NCI-H1105 treated with DMSO at 0.1 percent for 48 hours (cell line): ENCODE measurements at places on chromosomes 3 and 15.
A peak's percentile ranks its signal among the peaks of the same experiment; 100 is the strongest.

- no peak for DNase-seq
Measured at GRCh38 chr3:28294667-28295413, 53.4 kb downstream of the CMC1 start.

DNA sequence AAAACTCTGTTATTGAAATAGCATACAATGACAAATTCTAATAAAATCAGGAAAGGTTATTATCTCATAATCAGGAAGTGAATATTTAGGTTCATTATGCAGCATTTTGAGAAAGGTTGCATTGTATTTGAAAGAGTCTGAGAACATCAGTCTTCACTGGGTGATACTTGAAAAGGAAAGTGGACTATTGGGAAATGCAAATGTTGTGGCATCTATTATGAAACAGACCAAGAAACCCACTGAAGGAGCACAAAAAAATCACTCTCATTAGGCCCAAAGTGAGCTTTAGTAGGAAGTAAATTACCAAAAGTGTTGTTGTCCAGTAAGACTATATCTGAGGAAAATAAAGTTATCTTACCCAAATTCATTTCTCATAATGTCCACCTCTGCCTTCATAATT lies 90.8 kb downstream of the ZPLD1 start:
- no peak for DNase-seq

- DNase-seq, result peak; percentile 47
Measured at GRCh38 chr15:70867911-70868467, 14.0 kb upstream of the LARP6 start.

DNA sequence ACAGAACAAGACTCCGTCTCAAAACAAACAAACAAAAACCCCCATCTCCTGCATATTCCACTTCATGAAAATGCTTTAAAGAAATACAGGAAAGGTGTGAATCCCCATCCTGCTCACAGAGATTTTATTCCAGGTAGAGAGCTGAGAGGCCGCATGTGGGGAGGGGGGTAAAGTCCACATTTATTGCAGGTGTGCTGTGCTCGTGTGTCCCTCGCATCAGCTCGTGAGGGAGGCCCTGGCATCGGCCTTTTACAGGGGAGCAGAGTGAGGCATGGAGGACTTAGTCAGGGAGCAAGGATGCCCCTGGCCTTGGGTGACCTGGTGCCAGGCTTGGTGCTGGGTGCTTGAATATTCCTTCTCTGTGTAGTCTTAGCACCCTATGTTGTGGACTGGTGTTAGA lies 413.5 kb upstream of the C2CD4B start:
- no peak for DNase-seq

GRCh38 chr3:30353711-30354467 lies 252.5 kb upstream of the TGFBR2 start:
- DNase-seq, result no peak

DNA sequence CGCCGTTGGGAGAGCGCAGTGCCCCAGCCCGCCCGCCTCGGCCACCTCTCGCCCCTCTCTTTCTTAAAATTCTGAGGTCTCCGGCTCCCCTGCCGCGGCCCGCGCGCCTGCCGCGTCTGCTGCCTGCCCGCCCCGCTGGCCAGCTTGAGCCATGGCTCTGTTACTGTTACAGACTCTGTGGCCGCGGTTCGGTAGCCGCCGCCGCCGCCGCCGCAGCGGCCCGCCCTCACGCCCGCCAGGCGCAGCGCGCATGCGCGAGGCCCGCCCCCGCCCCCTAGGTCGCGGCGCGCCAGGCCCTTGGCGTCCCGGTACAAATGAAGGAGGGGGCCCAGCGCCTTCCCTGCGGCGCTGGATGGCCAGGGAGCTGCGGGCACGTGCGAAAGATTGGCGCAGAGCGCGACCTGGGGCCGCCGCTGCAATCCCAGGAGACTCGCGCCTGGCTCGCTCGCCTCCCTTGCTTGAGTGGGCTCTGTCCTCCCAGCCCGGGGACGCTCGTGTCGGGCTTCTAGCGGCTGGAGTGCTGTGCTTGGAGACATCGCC lies at the start of gene ONECUT1:
TSS of gene ONECUT1 (minus strand) at position 168 of the 540 bp plus-strand sequence. CDS start 452 bp downstream, outside the sequence.
- DNase-seq, result peak; percentile 52

- no peak for DNase-seq
Measured at GRCh38 chr15:43441316-43441715, 51.6 kb downstream of the TP53BP1 start.

DNA sequence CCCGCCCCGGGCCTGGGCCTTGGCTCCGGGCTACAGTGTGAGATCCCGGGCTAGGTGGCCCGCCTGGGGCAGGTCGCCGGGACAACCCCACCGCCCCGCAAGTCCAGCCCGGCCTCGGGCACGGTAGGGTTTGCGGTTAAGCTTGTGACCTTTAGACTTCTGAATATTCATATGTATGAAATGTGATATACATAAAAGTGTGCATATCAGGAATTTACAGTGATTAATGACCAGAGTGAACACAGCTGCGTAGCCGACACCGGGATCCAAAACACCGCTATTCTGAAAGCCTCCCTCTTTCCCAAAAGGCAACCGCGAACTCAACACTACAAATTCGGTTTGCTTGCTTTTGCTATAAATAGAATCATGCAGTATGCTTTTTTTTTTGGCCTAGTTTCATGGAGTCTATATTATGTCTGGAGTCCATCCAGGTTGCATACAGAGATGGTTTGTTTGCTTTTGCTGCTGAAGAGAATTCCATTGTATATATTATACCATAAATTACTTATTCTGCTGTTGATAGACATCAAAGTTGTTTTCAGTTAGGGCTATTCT lies 636 bp upstream of the SNRPA1 start:
- peak; percentile 30 for DNase-seq

DNA sequence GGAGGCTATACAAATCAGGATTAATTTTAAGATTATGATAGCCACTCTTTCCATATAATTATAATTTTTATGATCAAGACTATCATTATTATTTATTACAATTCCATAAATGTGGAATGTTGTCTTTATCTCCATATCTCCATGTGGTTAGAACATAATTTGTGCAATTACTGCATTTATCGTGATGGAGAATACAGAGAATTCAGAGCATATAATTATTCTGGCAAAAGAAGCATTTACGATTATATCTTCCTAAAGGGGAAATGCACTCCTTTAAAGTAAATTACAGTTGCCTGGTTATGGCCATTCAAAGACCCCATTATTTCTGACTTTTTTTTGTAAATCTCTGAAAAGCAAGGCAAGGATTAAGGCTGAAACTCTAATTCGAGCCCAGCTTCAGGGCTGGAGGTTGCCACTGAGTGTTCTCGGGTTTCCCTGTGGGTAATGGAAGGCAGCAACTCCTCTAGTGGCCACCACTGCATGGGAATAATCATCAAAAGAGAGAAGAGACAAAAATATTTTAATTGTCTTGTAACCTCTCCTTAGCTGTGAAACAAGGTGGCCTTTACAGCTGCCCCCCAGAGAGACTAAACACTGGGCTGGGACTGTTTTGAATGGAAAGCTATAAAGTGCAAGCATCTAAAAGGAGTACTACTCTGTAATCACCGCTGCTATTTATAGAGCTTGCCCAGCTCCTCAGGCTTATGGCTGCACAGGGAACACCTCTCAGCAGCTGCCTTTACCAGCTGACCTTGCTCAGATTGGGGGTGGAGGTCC lies 59.8 kb upstream of the PRTG start:
- DNase-seq, result peak; percentile 44

GRCh38 chr3:12186046-12186445 lies 27.3 kb upstream of the TIMP4 start:
- no peak for DNase-seq

DNA sequence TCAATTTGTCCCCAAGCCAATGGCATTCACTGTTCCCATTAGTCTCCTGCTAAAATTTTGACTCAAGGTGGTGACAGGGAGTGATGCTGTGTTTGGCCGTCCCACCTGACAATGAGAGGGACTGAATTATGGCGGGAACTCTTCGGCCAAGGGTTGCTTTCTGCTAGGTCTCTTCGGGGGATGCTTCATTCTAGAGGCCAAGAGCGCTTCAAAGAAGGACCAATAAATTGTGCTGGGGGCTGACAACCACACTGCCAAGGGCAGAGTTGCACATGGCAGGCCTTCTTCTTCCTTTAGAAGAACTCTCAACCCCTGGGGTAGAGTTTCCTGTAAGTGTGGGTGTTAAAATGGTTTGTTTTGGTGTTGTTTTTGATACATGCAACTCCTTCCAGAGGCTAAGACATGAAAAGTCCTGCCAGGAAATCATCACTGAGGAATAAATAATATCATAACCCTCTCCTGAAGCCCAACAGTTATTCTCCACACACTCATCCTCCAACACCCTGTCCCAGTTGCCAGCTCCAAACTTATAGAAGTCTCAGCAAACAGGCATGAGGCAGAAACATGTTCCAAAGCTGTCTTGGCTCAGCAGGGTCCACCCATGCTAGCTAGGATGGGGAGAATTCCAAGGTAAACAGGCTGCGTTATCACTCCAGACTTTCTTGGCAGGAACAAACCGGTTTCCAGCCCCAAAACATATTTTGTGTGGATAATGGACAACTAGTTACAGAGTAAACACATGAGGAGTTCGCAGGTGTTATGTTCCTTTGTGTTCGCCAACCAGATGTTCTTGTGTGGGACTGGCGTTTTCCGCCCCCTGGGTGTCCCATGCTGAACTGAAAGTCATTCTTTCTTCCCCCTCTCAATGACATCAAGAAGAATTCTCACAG lies 396.7 kb upstream of the RGMA start:
- DNase-seq, result peak; percentile 22

DNA sequence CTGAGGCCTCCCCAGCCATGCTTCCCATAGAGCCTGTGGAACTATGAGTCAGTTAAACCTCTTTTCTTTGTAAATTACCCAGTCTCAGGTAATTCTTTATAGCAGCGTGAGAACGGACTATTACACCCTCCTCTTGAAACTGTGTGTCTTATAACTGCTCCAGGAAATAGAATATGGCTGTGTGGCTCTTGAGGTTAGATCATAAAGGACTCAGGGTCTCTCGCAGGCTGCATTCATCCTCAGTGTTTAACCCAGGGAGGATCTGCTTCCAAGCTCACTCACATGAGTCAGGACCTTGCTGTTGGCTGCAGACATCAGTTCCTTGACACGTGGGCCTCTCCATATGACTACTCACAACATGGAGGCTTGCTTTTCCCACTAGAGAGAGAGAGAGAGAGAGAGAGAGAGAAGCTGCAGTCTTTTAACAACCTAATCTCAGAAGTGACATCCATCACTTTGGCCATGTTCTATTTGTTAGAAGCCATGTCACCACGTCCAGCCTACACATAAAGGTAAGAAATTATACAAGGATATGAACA lies 114.3 kb upstream of the UBE2E1 start:
- no peak for DNase-seq

DNA sequence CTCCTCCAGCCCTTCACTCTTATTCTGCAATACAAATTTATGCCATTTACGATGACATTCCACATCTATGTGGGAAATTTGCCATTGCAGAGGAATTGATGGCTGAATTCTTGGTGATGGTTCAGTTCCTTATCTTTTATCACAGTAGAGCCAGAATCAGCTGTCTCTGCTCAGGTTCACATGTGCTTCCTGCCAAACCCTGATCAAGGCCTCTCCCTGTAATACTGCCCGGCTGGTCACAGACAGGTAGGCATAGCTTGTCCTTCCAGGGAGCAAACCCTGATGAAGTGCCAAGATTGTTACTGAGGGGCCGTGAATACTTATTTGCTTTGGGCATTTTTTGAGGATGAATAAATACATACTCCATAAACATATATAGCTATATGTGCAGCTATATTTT lies 450.0 kb downstream of the NSUN3 start:
- no peak for DNase-seq

- DNase-seq, result no peak
Measured at GRCh38 chr15:88636050-88636449, 2.8 kb upstream of the ISG20 start.

DNA sequence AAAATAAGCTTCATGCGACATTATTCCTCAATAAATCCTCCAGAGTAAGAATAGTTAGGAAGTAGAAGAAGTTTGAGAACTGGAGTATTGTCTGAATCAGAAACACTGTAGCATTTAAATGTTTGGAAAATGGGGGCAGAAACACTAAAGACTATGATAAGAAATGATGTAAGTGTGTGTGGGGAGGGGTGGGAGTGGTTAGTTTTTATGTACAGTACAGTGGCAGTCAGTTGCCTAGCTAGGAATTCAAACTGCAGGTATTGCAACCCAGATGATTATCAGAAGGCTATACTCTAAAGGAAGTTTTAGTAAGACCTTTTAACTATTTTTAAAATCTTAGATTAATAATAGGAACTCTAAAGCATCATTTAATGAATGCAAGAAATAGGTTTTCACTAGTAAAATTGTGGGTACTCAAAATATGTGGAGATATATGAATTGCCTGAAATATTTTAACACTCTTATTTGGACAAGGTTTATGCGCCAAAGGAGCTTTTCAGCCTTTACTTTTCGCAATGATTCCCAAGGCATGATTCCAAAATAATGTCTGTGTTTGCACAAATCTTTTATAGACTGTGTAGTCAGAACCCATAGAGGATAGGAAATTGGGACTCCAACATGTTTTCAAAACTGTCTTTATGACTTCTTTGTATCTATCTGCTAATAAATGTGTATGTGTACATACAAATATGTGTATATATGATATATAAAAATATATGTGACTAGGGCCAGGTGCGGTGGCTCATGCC lies 8.0 kb upstream of the CCDC50 start:
- DNase-seq, result no peak

- DNase-seq, result peak; percentile 19
Measured at GRCh38 chr3:160921020-160921635, 165.1 kb downstream of the PPM1L start.

DNA sequence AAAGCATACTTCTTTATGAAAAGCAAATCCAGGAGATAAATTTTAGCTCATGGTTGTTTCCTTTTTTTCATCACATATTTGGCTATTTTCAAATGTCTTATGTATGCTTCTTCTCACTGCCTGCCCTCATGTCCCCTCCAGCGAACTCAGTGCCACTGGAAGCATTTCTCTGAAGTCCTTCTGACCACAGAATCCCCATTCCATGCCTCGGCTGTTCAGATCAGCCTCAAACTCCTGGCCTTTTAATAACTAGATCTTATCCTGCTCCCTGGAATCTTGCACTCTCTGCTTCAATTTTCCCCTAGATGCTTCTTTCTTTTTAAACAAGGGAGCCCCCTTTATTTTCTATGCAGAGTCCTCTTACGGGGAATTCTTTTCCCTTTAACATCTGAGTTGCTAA lies 10.1 kb downstream of the ETV5 start:
- DNase-seq, result no peak

GRCh38 chr3:147640781-147641180 lies 231.6 kb downstream of the ZIC1 start:
- DNase-seq, result no peak

DNA sequence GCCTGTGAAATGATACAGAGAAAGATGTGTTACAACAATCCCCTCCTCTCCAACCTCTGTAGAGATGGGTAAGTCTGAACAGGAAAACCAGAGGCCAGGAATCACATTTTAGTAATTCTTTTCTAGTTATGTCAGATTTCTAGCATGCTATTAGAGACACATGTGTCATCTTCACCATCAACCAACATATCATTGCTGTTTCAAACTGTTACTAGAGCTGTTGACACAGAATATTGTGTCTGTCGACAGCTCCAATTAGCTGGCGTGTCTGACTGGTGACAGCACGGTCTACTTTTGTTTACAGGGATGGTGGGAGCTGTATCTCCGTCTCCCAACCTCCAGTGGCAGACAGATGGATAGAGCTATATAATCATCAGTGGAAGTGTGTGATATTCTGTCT lies 393.2 kb downstream of the SOX2 start:
- no peak for DNase-seq
